Bronchial epithelial cell (primary cell): ENCODE measurements at places on chromosomes 12 and 14. TPM values are rescaled to one million over a fixed set of nuclear protein-coding genes. Genes with fewer than 3 reads are reported as not detected.

Gene MIP
- total RNA-seq: 0.26 TPM in 1 of 2 replicates, not detected in the other

Gene MORN3
- 0.79 and 1.7 TPM in 2 replicates for total RNA-seq

Gene TAOK3
- total RNA-seq: 25.3 and 34.3 TPM in 2 replicates

Gene PTPRO
- total RNA-seq: under 0.01 TPM in 1 of 2 replicates, not detected in the other

Gene BDKRB2
- total RNA-seq: 3.2 and 6.5 TPM in 2 replicates

Gene FAM181A
- not detected in 2 replicates for total RNA-seq

Gene IFNG-AS1
- not detected in 2 replicates for total RNA-seq

Gene SYCP3
- total RNA-seq: under 0.01 and 0.13 TPM in 2 replicates

Gene KRT85
- not detected in 2 replicates for total RNA-seq

Gene SLC25A3
- total RNA-seq: 503 and 786 TPM in 2 replicates

Gene FAM161B
- total RNA-seq: 1.5 and 1.6 TPM in 2 replicates

Gene SLC7A7
- 0.51 and 0.79 TPM in 2 replicates for total RNA-seq

Gene IRF9
- 19.2 and 28.7 TPM in 2 replicates for total RNA-seq

Gene MYF5
- total RNA-seq: not detected in 2 replicates

Gene ACAD10
- total RNA-seq: 11.6 and 12.8 TPM in 2 replicates

Gene ZC3H10
- 3.5 and 4.5 TPM in 2 replicates for total RNA-seq

Gene ASCL1
- total RNA-seq: not detected in 2 replicates

Gene ANGEL1
- total RNA-seq: 5.5 and 6.1 TPM in 2 replicates

Gene TAS2R19
- total RNA-seq: 2.4 and 3.9 TPM in 2 replicates

Gene CLEC12A
- total RNA-seq: not detected in 2 replicates

Gene SPX
- 3.4 and 6.3 TPM in 2 replicates for total RNA-seq

Gene ACSS3
- 0.26 and 1.1 TPM in 2 replicates for total RNA-seq

Gene ACRBP
- total RNA-seq: under 0.01 and 0.51 TPM in 2 replicates

Gene MSI1
- total RNA-seq: not detected in 2 replicates

Gene BMP4
- total RNA-seq: 0.13 and 0.53 TPM in 2 replicates
